Endodermal cell (in vitro differentiated cells): ENCODE measurements at places on chromosomes 3 and 15.
A peak's percentile ranks its signal among the peaks of the same experiment; 100 is the strongest.

DNA sequence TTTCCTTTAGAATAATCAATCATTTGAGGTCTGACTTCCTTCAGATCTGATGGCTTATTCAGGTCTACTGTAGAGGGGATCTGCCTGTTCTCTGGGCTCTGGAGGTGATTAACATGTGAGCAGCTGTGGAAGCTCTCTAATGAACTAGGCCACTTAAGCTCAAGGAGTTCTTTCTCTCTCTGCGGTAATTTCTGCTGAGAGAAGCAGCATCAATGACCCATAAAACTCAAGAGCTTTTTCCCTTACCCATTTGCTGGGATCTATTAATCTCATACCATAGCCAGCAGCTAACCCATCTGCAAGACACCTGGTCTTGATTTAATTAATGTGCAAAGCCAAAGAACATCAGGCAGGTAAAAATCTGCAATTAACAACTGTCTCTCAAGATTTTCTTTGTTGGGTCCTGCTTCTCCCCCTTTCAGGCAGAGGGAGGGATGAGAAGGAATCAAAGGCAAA lies 73.2 kb upstream of the DLG1 start:
- no peak for DNase-seq

DNA sequence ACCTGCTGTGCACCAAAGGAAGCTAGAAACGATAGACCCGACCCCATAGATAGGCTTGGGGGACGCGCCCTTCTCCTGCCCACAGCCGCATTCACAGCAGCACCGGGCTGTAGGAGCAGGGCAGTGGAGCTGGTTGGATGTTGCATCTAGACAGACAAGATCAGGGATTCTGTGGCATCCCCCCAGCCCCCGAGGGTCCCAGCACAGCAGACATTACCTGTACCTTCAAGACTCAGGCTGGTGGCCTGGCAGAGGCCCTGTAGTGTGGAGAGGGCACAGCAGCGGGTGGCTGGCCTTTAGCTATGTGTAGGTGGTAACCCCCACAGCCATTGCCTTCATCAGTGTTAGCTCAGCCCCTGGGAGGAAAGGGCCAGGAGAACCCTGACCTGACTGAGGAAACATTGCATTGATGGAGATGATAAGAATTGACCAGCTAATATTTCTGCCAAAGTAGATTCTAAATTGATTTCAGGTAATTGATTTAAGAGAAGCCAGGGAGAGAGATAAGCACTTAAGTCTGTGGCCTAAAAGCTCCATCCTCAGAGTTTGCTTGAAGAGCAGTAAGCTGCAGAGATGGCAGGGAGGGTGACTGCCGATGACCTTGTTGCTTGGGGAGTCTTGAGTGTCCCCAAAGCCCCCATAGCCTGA lies 269.4 kb downstream of the TLE3 start:
- DNase-seq: no peak

DNA sequence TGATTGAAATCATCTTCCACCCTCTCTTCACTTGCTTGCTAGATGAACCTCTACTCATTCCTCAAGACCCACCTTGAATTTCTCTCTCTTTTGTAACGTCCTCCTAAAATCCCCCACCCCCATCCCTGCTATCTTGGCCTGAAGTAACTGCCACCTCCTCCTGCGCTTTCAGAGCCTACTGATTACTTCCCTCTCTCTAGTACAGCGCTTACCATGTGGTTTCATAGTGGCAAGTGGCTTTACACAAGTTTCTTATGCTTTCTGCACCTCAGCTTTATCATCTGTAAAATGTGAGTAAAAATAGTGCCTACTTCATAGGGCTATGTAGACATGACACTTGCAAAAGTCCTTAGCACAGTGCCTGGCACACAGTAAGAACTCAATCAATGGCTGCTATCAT lies 28.7 kb upstream of the DAZL start:
- DNase-seq: no peak

DNA sequence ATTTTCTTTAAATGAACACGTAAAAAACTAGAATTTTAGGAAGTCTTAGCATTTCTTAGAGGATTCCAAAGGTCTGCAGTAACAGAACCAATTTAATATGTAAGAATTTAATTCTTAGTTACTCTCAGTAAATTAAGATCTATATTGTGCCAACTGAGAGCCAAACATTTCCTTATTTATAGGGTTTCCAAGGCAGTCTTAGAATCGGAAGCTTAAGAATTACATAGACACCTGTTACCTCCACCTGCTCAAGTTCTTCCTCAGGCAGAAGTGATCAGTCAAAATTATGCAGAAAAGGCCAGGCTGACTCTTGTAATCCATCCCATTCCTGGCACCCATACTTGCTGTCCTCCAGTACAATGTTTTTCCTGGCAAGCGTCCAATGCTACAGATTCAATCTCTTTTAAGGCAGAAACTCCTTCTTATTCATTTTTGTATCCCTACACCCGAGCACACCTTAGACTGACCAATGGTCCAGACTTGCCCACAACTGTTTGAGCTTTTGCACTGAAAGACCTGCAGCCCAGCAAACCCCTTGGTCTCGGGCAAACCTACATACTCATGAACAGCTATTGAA lies 64.3 kb downstream of the NCEH1 start:
- DNase-seq: no peak

GRCh38 chr15:58222679-58223078 lies 84.5 kb downstream of the AQP9 start:
- no peak for DNase-seq

GRCh38 chr3:134697830-134698689 lies 47.2 kb upstream of the KY start:
- DNase-seq: no peak

DNA sequence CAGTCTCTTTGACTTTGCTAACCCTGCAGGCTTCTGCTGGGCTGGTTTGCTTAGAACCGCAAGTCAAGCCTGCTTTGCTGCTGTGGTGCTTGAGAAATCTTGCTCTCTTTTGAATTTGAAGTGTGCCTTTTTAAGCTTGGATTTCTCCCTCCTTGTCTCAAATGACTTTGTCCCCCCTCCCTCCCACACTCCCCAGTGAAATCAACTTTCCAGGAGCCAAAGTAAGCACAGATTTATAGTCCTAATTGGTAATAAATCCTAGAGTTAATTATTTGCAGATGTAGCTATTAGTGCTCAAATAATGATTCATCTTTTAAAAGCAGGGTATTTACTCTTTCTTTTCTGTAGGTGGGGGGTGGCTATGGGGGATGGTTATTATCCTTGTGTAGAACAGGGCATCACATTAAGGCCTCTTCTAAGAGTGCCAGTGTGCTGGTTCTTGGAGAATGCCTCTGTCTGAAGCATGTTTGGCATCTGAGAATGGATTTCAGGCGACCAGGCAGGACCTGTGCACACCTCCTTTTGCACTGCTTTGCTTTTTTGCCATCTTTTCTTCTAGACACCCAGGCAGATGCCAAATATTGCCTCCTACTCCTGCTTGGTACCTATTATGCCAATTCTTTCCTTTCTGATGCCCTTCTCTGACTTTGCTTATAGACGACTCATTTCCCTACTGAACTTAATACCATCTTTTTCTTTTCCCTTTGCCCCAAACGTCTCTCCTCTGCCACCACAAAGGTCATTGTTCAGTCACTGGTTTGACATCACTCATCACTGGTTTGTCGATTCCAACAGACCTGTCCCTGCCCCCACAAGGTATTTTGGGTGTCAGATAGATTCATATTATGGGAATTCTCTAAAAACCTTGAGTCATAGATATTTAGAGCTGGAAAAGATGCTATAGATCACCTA lies 50.7 kb downstream of the CLDN11 start:
- no peak for DNase-seq

DNA sequence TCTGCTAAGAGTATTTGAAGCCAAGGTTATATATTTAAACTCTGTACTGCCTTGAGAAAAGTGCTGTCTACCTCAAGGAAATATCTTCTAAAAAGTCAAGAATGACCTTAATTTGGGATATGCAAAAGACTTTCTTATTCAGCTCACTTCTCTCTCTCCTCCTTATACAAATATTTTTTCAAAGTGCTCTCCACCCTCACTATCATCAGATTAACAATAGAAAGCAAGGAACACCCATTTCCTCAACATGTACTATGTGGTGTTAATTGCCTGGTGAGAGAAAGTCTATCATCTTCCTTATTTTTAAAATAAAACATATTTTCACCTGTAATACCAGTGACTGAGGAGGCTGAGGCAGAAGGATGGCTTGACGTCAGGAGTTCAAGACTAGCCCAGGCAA lies 44.4 kb upstream of the RSL24D1 start:
- no peak for DNase-seq

DNA sequence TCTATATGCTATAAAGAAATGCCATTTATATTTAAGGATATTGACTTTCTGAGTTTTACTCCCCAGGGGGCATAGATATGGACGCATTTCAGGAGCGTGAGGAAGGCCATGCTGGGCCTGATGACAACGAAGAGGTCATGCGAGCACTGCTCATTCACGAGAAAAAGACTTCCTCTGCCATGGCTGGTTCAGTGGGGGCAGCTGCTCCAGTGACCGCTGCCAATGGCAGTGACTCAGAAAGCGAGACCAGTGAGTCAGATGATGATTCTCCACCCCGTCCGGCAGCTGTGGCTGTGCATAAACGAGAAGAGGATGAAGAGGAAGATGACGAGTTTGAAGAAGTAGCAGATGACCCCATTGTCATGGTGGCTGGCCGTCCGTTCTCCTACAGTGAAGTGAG lies 38.4 kb downstream of the GTF2E1 start:
- DNase-seq: no peak

- DNase-seq: peak; percentile 59
These were observed 604 bp downstream of the ISL2 start for GRCh38 chr15:76337059-76337695.

- DNase-seq: no peak
These were observed 240.8 kb upstream of the CNTN6 start for GRCh38 chr3:852033-852432.

DNA sequence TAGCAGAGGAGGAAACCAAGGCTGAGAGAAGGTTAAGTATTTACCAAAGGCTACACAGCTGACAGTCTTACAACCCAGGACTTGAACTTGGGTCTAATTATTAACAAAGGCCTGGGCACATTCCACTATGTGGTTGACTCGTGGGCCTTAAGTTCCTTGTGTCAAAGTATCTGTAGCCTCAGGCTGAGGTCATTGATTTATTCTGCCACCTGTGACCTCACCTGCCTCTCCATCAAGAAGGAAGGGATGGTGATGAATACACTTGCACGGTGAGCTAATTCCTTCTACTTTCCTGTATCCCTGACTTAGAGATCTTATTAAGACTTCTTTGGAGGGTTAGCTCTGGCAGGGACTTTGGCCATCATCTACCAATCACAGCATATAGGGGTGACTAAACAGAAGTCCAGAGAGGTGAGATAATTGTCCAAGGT lies 19.9 kb upstream of the LRRC58 start:
- DNase-seq: no peak
